ENCODE measurements at places on chromosomes 16 and 17.
A peak's percentile ranks its signal among the peaks of the same experiment; 100 is the strongest.

GRCh38 chr16:59336136-59336695 is 602.1 kb upstream of the GOT2 start:
- DNase-seq: no peak

DNA sequence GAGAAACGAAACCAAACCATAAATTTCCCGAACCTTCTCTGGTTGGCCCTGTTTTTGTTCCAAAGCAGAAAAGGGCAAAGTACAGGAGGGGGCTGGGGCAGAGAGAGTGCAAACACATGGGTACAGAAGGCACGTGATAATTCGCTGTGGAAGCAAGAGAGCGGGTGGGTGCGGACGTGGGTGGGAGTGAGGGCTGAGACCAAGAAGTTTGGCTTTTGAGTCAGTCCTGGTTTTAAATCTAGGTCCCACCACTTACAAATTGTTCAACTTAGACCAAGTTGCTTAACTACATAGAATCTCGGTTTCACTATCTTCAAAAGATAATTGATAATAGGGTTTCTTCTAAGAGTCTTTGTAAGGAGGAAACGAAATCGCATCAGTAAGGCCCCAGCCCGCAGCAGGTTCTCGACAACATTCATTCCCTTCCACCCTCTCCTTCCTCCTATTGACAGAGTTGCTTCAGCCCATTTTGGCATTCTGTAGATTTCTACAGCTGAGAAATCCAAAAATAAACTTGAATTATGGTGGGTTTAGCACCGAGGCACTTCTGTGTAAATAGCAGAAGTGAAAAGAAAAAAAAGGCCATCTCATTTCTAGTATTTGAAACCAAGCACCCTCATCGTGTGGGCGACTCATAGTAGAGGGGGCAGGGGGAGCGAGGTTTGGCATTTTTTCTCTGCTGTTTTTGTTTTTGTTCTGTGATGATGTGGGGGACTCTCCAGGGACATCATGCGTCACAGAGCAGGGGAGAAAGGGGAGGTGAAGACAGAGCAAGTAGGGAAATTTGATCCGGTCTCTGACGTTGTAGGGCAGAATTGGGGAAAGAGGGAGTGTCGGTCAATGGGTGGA is 33.6 kb upstream of the CCR7 start:
- no peak for DNase-seq

DNA sequence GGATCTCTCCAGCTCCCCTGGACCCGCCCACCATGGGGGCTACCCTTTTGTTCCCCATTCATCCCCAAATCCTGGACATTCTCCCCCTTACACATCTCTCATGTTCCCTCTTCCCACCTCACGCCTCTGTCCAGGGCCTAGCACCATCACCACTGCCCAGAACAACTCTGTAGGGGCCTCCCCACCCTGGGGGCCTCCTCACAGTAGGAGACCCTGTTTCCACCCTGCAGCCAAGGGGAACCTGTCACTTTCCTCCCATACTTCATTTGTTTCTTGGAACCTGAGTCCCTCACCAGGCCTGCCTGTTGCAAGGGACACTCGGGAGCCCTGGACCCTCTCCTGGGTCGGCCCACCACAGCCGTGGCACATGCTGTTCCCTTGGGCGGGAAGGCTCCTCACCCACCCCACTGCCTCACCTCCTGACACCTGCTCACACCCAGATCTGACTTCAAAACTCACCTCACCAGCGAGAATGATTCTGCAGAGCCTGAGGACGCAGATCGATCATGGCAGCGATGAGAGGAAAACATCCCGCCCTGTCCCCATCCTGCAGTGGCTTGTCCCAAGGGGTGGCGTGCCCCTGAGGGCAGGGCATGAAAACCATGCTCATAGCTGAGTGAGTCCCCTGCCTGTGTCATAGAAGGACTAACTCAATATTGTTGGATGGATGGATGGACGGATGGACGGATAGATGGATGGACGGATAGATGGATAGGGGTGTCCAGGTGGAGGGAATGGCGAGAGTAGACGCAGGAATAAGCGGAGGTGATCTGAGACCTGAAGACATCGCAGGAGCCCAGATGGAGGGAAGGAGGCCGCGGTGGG is 6.8 kb upstream of the RASD1 start:
- DNase-seq: no peak

DNA sequence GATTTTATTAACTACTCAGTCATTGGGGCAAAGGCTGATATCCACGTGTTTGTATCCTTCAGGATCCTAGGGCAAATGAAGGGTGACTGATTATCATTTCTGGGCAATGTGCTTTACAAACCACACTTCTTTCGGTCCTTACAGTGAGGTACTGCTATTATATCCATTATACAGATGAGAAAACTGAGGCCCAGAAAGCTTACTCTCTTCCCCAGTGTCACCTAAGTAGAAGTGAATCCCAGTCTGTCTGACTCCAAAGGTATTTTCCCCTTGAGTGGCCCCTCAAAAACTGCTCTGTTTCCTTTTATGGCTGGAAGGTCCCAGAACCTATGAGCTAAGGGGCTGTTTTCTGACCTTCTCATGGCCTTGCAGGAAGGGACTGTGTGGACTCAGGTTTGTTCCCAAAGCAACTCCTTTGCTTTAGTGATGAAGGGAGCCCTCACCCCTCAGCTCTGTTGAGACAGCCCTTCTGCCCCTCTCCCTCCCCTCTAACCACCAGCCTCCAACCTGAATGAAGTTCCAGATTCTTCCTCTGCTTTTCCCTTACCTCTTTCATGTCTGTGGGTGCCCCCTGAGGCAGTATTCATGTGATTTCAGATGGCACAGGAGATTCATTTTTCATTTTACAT is 27.4 kb upstream of the ADGRG1 start:
- DNase-seq: no peak

DNA sequence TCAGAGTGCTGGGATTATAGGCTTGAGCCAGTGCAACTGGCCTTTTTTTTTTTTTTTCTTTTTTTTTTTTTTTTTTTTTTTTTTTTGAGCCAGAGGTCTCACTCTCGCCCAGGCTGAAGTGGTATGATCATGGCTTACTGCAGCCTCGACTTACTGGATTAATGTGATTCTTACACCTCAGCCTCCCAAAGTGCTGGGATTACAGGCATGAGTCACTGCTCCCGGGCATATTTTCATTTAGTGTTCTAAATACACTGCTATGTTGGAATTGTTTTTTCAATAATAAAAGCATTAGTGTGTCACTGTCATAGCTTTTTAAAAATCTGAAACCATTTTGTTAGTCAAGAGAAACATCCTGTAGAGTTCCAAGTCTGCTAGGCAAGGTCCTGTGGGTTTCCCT is 40.3 kb downstream of the NDE1 start:
- no peak for DNase-seq

GRCh38 chr16:47519996-47520679 is 59.0 kb downstream of the PHKB start:
- DNase-seq: peak; percentile 36

Measured in NCI-H82 (cell line).